ENCODE measurements at places on chromosomes 1 and 21.

DNA sequence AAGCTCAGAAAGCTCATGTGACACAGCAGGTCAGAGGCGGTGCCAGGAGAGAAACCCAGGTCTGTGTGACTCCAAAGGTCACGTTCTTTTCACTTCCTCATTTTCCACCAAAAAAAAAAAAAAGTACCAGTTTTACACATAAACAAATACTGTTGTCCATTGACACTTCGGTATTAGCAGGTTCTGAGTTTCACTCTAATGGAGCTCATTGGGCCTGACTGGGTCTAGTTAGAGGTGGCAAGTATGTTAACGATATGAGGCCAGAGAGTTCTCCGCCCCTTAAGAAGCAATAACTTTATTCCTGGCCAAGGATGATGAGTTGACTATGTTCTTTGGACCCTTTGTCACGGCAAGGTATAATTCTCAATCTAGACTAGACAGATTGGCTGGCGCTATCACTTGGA is 30.0 kb upstream of the SDE2 start:
- DNase-seq: no peak

DNA sequence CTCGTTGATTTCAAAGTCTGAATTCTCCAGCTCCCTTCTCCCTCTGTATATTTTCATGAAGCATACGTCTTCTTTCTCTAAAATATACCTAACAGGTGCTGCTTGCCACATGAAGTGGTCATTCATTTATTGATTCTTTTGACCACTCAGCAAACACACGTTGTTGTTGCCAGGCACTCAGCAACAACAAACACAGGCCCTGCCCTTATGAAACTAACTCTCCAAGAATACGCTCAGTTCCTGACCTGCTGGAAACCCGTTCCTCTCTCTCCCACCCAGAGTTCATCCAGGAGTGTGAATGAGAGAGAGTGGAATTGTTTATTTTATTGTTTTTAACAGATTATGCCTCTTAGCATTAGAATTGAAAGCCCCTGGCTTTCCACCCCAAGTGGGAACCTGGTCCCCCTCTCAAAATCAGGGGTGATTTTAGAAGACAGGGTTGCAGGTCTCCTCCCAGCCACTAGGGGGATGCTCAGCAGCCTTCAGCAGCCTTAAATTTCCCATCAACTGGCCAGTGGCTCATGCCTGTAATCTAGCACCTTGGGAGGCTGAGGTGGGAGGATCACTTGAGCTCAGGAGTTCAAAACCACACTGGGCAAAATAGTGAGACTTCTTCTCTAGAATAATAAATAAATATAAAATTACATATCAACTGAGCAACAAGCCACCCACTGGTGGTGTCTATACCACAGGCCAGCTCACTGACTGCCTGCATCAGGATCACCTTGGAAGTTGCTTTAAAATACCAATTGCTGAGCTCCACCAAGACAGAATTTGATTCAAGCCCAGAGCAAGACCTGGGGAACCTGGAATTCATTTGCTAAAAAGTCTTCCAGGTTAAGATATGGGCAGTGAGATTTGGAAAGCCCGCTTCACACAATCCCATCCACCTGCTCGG is 181.0 kb upstream of the KLHDC7A start:
- no peak for DNase-seq

DNA sequence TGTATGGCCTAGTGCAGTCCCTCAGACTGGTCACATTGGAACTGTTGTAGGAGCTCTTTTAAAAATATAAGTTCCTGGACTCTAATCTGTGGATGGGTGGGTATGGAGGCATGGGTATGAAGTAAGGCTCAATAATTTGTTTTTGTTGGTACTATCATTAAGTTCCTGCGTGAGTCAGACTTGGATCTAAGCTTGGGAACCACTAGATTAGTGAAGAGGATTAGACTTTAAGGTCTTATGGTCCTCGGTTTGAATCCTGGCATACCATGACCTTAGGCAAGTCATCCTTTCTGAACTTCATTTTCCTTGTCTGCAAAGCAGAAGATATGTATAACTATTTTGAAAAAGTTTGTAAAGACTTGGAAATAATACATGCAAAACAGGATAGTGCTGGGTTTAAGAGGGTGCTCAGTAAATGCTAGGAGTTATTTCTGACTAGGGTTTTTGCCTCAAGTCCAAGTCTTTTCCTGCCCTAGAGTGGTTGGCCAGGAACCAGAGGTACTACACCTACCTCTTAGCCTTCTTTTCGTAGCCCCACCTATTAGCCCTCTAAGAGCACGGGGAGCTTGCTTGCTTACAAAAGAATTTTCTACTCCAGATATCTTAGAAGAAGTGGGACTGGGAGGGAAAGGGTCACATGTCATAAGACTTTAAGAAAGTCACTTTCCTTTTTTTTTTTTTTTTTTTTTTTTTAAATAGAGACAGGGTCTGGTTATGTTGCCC is 38.6 kb upstream of the METTL18 start:
- DNase-seq: no peak

DNA sequence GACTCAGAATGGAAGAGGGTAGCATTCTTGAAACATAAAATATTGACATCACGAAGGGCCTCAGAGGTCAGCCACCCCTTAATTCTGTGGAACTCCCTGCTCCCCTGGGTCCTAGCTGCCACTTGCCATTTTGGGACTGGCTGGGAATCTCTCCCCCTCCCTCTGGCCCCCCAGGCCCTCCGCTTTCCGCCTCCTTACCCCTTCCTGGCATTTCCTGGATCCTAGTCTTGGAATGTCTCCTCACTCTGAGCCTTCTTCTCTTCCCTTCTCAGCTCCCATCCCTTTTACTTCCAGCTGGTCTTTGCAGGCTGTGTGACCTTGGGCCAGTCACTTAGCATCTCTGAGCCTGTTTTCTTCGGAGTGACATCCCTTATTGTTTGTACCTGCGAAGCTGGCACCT is 4.5 kb downstream of the PADI1 start:
- no peak for DNase-seq

DNA sequence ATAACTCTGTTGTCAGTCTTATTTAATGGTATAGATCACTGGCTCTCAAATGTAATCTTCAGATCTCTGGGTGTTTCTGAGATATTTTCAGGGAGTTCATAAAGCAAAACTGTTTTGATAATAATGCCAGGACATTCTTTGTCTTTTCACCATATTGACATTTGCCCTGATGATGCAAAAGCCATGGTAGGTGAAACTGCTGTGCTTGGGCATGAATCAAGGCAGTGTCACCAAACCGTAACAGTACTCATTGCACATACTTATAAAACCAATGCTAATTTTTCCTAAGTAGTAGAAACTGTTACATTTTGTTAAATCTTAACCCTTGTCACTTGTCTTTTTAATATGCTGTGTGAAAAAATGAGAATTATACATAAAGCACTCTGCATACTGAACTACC is 76.0 kb downstream of the RPS6KC1 start:
- no peak for DNase-seq

DNA sequence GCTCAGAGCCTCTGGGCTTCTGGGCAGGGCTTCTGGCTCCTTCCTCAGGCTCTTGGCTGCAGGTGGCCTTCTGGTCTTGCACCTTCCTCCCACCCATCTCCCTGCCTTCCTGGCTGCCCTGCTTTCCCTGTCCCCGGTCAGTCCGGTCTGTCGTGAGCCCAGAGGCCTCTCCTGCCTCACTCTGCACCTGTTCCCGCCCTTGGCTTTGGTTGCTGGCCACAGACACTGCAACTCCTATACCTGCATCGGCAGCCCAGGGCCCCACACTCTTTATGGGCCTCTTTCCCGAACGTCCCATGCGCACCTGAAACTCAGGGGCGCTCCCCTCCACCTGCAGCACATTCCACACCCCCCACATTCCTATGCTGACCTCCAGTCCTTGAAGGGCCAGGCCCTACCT is 7.9 kb downstream of the FBXO2 start:
- DNase-seq: no peak

- DNase-seq: no peak
Observed at GRCh38 chr1:194866153-194866552, 1679.7 kb upstream of the B3GALT2 start.

GRCh38 chr1:203338335-203339036 is 12.4 kb downstream of the FMOD start:
- DNase-seq: peak; percentile 49

GRCh38 chr1:9211291-9211811 is 23.2 kb upstream of the H6PD start:
- DNase-seq: no peak

GRCh38 chr1:210618369-210618768 is 289.7 kb downstream of the HHAT start:
- peak; percentile 75 for DNase-seq

GRCh38 chr1:85630493-85630892 is 49.9 kb downstream of the CCN1 start:
- no peak for DNase-seq

GRCh38 chr1:934991-935750 is 11.4 kb downstream of the SAMD11 start:
- DNase-seq: no peak

DNA sequence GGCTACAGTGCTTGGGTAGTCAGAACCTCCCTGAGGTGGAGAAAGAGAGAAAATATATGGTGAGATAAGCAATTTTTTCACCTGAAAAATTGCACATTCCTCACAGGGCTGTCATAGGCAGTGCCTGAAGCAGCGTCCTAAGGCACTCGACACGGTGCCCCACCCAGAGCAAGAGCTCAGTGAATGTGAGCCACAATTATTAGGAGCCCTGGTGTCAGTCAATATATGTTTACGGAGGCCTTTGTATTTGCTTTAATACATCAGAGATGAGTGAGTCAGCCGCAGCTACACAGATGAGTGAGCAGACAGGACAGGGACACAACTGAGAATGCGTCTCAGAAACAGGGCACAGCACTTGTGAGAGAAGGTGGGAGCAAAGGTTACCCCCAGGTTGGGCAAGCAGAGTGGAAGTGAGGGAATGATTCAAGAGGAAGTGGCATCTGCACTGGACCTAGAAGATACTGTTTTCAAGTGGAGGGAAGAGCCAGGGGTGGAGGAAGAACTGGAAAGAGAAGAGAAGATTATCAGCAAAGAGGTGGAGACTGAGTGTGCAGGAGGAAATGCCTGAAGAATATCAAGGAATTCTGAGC is 5.2 kb upstream of the PIGC start:
- DNase-seq: no peak

DNA sequence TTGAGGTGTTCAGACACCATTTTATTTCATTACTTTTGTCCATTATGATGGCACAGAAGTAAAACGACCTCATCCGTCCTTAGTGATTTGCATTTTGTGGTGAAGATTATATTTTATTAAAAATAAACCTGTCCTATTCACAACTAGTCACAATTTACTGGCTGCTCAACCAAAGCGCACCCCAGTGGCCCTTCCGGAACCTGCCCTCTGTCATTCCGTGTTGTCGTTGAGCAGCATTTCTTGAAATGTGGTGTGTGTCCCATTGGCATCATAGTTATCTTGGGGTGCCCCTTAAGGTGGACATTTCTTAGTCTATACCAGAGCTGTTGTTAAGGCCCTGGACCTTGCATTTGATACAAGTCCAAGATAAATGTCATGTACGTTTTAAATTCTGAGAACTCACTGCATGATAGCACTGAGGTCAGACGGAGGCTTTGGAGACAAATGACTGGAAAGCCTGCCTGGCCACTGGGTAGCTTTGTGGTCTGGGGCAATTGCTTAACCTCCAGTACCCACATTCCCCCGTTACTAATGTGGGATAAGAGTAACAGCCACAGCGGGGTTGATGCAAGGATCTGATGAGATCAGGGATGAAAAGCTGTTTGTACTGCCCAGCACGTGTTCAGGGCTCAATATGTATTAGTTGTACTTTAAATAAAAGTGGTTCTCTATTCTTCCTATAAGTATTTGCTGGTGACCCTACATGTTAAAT is 36.2 kb downstream of the BACH1 start:
- no peak for DNase-seq

- DNase-seq: no peak
Observed at GRCh38 chr1:119358636-119359035, 9.9 kb upstream of the HAO2 start.

DNA sequence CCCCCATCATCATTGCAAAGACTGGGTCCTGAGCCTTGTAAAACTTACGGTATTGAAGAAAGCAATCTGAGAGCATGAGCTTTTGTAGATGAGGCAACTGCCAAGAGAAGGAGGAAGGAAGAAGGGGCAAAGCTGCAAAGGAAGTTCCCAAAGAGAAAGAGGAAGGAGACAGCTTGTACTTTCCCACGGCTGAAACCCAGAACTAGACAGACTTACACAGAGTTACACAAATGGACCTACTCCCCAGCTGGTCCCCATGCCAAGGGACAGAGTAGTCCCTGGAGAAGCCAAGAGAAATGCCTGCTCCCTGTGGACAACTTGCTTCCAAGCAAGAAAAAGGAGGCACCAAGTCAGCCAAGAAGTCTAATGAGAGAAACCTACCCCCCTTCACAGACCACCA is 22.6 kb downstream of the SLC5A9 start:
- DNase-seq: no peak

Data from DMS 273 treated with DMSO at 0.1 percent for 48 hours (cell line).